SHP77 (cell line): ENCODE measurements at places on chromosomes 2 and 18.

DNA sequence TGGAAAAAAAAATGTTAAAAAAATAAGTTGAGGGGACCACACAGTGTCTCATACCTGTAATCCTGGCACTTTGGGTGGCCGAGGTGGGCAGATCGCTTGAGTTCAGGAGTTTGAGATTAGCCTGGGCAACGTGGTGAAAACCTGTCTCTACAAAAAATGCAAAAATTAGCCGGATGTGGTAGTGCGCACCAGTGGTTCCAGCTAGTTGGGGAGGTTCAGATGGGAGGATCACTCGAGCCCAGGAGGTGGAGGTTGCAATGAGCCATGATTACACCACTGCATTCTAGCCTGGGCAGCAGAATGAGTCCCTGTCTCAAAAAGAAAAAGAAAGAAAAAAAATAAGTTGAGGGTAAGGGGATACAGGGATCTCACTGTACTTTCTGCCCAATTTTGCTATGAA is 6.1 kb upstream of the KYNU start:
- no peak for DNase-seq

DNA sequence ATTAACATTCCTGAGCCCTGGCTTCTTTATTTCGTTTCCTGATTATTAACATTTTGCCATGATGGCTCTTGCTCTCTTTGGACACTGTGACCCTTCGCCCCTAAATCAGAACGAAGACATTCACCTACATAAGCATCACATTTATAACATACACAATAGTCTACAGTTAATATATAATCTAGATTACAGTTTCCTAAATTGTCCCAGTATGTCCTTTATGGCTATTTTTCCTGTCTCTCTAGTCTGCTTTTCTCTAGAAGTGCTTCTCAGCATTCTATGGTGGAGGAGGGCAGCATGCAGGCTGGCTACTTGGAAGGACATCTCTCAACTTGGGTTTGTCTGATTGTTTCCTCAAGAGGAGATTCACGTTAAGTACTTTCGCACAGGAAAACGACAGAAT is 49.9 kb downstream of the FAM210A start:
- no peak for DNase-seq

DNA sequence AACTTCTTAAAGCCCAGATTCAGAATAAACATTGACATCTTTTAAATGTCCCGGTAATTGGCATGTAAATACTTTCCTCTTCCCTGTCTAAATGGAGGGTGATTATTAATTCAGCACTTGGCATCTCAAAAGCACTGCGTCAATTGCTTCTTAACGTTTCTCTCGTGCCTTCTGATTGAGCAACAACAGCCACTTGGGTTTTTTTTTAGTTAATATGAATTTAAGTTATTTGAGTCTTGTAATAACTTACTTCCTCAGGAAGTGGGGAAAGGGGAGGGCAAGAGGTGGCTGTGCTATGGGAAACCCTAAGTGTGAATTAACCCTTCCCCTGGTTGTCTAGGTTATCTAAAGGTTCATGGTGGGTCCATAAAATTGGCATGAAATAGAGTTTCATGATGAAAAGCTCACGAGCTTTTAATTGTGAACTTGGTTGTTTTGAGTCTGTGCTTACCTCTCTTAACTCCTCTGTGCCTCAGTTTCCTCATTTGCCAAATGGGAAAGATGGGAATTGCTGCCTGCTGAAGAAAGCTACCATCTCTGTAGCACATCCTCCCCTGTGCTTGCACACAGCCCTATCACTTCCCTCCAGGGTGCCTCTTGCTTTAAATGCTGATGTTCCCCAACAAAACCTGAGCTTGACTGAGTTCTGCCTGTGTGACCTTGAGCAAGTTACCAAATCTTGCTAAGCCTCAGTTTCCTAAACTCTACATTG is 126.3 kb upstream of the BCL2L11 start:
- DNase-seq = no peak

DNA sequence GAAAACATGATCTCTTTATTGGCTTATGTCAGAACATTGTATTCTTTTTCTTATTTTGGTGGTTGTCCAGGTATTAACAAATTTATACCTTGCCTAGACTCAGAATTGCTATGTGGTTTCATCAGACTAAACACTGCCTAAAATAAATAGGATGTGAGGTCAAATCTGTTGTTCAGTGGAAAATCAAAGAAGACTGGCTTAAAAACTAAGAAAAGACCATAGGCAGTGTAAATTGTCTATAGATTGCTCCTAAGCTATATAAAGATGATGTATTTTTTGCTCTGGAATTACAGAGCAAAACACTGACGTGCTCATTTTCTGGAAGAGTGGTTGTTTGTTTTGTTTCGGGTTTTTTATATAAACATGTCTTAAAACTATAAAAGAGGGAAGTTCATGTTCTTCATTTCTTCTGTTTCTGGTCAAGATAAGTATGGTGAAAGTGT is 266.0 kb downstream of the ALPK2 start:
- no peak for DNase-seq

- peak; percentile 55 for DNase-seq
Measured at GRCh38 chr2:96839875-96840850, 3.7 kb downstream of the ANKRD23 start.

- no peak for DNase-seq
Measured at GRCh38 chr2:144234542-144234871, 285.4 kb downstream of the ZEB2 start.

GRCh38 chr2:125822746-125823145 is 833.2 kb upstream of the GYPC start:
- DNase-seq = no peak
